ENCODE measurements at places on chromosomes 1 and 21.

DNA sequence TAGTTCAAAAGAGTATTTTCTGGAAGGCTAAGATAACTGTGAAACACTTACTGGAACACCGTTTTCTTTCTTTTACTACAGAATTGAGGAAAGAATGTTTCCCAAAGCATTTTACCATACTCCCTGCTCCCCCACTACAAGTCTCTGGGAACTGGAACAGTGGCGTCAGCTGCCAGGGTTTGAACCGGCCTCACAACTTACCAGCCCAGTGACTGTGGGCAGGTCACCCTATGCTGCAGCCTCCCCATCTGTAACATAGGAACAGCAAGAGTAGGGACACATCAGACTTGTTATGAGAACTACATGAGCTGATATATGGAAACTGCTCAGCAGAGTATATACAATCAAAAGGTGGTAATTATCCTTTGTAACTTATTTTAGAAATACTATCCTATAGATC, 91.5 kb downstream of the PTPN14 start:
- no peak for DNase-seq

DNA sequence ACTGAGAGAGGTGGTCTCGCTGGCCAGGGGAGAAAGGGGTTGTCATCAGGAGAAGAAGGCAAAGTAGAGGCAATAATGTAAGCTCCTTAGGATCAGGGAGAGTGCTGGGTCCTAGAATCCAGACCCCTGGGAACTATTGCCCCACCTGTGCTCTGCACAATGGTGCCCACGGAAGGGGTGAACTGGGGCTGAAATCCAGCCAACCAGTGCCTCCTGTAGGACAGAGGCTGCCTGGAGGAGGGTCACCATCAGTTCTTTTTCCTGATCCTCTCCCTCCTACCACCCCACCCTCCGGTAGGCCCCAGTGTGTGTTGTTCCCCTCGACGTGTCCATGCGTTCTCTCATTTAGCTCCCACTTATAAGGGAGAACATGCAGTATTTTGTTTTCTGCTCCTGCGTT, 52.9 kb upstream of the ATP2B4 start:
- DNase-seq, result no peak

GRCh38 chr1:78223417-78224215, 177.8 kb downstream of the GIPC2 start:
- DNase-seq, result no peak

- DNase-seq, result peak; percentile 13
These were observed 48.1 kb downstream of the ELAPOR1 start for GRCh38 chr1:109161858-109162606.

GRCh38 chr1:210586771-210587170, 258.1 kb downstream of the HHAT start:
- no peak for DNase-seq

DNA sequence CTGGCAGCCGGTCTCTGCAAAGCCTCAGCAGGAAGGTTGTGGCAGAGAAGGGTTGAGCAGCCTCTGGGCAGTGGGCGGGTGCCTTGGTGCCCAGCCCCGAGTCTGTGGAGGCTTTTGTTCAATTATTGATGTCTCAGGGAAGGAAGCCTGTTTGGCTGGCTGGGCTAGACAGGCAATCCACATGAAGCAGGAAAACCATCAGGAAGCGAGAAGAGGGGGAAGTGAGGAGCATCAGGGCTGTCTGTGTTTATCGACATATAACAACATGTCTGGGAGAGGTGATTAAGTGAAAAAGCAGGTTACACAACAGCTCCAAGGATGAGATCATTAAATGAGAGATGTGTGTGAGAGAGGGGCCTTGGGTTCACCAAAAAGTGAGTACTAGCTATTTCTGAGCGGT, 105.4 kb downstream of the UBE2U start:
- DNase-seq, result no peak

- no peak for DNase-seq
These were observed 49.9 kb upstream of the TRABD2B start for GRCh38 chr1:48047116-48047515.

Data from stimulated activated CD4-positive, alpha-beta T cell treated with anti-CD3 and anti-CD28 coated beads, Interleukin-12 subunit alpha, Interleukin-12 subunit beta, amount 100 ng/mL, for 48 hours (primary cell).